Mesothelial cell of epicardium (in vitro differentiated cells): ENCODE measurements at places on chromosomes 16 and 17. TPM values are rescaled to one million over a fixed set of nuclear protein-coding genes. Genes with fewer than 3 reads are reported as not detected.

DNA sequence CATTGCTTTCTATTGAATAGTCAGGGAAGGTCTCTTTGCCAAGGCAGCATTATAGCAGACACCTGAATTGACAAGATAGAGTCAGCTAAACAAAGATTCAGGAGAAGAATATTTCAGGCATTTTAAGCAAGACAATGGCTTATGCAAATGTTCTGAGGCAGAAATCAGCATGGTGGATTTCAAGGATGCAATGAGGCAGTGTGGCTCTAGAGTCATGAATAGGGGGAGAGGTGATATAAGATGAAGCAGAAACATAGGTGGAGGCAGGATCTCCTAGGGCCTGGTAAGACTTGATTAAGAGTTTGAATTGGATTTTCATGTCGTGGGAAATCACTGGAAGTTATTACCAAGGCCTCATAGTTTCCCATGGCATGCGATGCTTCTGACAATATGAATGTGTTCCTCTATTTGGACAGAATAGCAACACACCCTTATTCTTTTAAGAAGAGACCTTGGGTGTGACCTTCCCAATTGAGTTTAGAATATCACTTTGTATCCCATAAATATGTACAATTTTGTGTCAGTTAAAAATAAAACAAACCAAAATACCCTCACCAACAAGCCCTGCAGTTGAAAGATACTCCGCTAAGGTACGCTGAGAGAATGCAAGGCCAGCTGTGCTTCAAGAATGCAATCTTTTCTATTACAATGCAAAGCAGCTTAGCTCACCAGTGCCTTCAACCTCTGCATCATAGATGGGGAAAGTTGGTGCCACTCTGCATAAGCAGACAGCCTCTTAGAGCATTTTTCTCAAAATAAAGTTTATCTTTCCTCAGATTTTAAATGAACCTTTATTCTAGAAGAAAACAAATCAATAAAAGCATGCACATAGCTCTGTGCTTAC, 139.6 kb upstream of the SALL1 start:
- H3K36me3 ChIP-seq: no peaks in the 10 kb centered on the region
- no peak overlapping the region for H3K4me3 ChIP-seq
- no peak overlapping the region for H3K27ac ChIP-seq
- no peaks in the 10 kb centered on the region for H3K4me1 ChIP-seq
- peaks cover 3% of the 10 kb centered on the region for H3K27me3 ChIP-seq

DNA sequence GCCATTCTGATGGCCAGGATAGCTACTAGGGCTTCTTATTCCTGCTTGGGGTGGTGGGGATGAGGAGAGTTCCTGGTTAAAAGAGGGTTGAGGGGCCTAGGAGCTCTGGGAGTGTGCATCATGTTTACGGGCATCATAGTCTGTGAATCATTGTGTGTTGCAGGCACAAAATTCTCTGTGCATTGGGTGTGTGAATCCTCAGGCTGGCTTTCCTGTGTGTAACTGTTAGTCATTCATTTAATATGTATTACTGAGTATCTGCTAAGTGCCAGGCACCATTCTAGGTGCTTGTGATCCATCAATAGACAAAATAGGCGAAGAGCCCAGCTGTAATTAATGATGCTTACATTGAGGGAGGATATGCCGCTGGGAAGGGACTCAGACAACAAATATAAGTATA, 5.8 kb downstream of the PPY start:
- no peak for DNase-seq
- peaks cover 31% of the 10 kb centered on the region for H3K27me3 ChIP-seq
- H3K4me1 ChIP-seq: peaks cover 3% of the 10 kb centered on the region
- no peak overlapping the region for H3K4me3 ChIP-seq

DNA sequence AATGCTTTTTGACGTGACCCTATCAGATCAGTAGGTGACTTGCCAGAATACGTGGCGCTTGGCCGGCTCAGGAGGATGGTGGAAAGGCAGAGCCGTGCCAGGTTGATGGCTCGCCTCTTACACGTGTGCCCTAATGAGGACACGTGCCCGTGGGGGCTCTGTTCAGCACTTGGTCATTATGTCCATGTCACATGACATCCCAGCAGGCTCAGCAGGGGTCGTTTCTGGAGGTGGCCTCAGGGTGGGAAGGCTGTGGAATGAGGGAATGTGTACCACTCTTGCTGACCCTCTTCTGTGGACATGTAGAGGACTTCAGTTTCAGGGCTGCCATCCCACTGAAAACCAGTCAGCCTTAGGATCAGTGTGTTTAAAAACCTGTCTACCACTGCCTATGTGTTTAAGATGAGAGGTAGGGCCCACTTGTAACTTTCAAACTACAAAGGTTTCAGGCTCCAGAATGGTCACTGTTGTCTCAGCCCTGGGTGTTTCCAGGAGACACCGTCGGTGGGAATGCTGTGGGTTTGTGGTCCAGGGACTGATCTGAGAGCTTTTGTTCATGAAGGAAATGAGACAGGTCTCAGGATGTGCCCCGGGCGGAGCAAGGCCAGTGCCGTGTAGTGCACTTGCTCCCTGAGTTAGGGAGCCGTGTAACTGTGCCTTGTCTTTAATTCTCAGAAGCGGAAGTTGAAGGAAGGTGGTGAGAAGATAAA, 12.1 kb downstream of the UBN1 start:
- no peaks in the 10 kb centered on the region for H3K4me1 ChIP-seq
- H3K4me3 ChIP-seq: no peak overlapping the region
- DNase-seq: no peak
- no peaks in the 10 kb centered on the region for H3K27me3 ChIP-seq
- no peak overlapping the region for H3K27ac ChIP-seq

DNA sequence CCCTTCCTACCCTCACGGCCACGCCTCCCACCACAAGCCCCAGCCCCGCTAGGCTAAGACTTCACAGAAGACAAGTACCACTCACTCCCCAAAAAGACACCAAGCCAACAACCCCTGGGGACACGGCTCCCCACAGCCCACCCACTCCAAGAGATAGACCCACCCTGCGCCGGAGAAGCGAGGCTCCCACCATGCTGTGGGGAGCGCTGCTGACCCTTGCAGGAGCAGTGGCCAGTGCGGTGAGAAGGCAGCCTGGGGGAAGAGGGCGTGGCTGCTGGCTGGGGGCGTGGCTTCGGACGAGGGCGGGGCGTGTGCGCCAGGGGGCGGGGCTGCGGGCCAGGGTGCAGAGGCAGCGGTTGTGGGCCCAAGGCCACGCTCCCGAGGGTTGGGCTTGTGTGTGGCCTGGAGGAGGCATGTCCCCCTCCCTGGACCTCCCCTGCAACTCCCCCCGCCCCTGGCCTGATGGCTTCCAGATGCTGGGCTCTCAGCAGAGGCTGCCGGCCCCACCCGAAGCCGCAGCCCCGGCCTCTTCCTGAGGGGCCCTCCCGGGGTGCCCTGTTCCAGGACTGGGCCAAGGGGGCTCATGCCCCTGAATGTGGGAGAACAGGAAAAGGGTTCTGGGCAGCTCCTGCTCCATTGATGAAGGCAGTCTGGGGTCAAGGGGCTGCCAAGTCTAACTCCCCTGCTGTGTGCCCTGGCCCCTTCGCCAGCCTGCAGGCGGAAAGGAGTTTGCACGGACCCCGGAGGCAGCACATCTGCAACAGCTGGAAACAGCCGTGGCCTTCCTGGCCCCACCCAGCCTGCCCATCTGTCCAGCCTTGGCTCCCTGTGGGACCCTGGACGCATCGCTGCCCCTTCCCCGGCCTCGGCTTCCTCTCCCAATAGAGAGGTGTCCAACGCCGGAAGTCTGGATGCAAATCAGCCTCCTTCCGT, 9.1 kb downstream of the TFAP4 start:
- peak overlapping the region; percentile 28 for H3K4me3 ChIP-seq
- peak overlapping the region; percentile 81 for H3K27ac ChIP-seq
- peaks cover 12% of the 10 kb centered on the region for H3K4me1 ChIP-seq
- DNase-seq: peak; percentile 71
- H3K27me3 ChIP-seq: no peaks in the 10 kb centered on the region

DNA sequence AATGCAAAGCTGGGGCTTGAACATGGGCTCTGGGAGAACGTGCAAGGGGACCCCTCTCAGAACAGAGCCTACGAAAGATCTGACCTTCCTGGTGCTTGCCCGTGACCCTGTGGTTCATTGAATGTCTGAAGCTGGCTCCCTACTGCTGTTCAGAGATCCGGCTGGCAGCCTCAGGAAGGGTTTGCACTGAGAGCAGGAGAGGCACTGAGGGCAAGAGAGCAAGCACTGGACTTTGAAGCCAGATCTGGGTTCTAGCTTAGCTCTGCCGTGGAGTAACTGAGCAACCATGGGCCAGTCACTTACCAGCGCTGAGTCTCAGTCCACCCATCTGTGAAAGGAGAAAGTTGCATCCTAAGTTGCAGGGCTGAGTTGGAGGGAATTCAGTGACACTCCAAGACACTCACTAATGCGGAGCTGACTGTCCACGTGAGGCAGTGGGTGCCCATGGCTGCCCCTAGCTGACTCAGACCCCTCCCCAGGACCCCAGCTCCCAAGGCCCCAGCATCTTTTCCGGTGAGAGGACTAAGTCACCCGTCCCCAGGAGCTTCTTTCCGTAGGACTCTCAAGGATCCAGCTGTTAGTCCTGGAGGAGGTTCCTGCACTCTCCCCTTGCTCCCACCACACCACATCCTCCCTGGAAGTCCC, 41.3 kb downstream of the BEAN1 start:
- peaks cover 1% of the 10 kb centered on the region for H3K36me3 ChIP-seq
- no peaks in the 10 kb centered on the region for H3K4me1 ChIP-seq
- H3K27ac ChIP-seq: no peak overlapping the region
- H3K27me3 ChIP-seq: peaks cover 25% of the 10 kb centered on the region
- H3K4me3 ChIP-seq: no peak overlapping the region

Gene CLEC18C
- total RNA-seq: 0.16 TPM in 1 of 3 replicates, not detected in the others

- DNase-seq: no peak
- peaks cover 3% of the 10 kb centered on the region for H3K4me1 ChIP-seq
- H3K36me3 ChIP-seq: no peaks in the 10 kb centered on the region
- H3K4me3 ChIP-seq: no peak overlapping the region
These were observed 39.6 kb upstream of the MEOX1 start for GRCh38 chr17:43701318-43701743.

DNA sequence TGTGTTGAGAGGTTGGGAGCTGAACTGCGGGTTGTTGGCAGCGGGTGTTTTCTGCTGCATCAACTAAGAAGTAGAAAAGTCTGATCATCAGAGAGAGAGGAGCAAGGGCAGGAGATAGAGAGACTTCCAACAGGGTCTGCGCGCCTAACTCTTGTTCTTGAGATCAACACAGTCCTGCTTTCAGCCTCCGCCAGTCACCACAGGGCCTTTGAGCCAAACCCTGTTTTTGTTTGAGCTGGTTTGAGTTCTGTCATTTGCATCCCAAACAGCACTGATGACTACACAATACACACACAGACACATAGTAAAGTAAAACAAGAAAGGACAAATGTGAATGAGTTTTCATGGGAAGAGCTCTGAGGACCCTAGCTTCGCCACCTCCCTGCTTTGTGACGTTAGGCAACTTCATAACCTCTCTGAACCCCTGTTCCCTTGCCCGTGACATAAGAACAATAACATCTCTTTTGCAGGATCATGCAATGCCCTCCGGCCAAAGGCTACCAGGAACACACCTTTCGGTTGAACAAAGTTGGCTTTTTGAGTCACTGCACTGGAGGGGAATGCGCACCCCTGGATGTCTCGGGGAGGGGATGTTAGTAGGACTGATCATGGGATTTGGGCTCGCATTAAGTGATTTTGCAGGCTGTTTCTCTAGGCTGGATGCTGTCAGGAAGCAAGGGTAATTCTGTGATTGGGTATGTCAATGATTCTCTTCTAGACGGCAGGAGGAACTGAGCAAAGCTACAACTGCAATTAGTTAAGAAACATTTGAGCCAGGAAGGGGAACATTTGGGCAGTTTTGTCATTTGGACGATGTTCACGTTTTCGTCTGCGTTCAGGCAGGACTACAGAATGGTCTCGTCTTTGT, 92.3 kb downstream of the C16orf78 start:
- H3K27me3 ChIP-seq: peaks cover 57% of the 10 kb centered on the region
- no peak for DNase-seq
- peaks cover 5% of the 10 kb centered on the region for H3K4me1 ChIP-seq
- no peak overlapping the region for H3K4me3 ChIP-seq
- H3K36me3 ChIP-seq: no peaks in the 10 kb centered on the region

GRCh38 chr17:29383686-29384085, 6.5 kb upstream of the TAOK1 start:
- H3K4me1 ChIP-seq: peaks cover 7% of the 10 kb centered on the region
- DNase-seq: no peak
- H3K36me3 ChIP-seq: no peaks in the 10 kb centered on the region
- no peak overlapping the region for H3K27ac ChIP-seq
- no peak overlapping the region for H3K4me3 ChIP-seq

DNA sequence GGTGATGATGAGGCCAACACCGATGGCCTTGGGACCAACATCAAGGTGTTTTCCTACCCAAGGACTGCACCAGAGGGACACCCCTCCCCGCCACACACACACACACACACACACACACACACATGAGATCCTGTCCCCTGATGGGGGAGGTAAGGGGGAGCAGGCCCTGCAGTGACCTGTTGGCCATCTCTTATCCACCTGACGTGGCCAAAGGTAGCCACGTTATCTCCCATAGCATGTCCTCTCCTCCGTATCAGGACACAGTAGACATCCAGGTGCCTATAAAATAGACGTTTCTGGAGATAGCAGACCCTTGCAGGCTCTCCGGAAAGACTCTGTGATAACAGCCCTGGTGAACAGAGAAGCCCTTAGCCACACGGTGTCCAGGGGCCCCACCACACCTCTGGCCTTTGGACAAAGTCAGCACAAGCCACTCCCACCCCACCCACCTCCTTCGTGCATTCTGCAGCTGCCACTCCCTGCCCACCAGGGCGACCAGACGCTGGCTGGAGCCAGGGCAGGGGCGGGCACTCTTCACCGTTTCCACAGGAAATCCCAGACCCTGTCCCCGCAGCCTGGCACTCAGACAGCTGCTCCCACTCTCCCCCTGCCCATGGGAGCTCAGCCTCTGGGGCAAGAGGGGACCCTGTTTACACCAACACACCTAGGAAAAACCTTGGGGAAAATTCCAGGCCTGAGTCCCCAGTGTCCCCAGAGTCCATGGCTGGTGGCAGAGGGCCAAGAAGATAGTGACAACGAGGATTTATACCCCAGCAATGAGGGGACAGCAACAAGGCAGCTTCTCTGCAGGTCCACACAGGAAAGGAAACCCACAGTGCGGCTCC, 15.4 kb upstream of the ENPP7 start:
- H3K4me1 ChIP-seq: peaks cover 3% of the 10 kb centered on the region
- H3K27me3 ChIP-seq: peaks cover 34% of the 10 kb centered on the region
- no peak overlapping the region for H3K4me3 ChIP-seq
- no peaks in the 10 kb centered on the region for H3K36me3 ChIP-seq
- no peak overlapping the region for H3K27ac ChIP-seq

- no peaks in the 10 kb centered on the region for H3K27me3 ChIP-seq
- H3K4me3 ChIP-seq: no peak overlapping the region
- no peak for DNase-seq
These were observed 137.2 kb downstream of the SNX11 start for GRCh38 chr17:48244814-48245213.

DNA sequence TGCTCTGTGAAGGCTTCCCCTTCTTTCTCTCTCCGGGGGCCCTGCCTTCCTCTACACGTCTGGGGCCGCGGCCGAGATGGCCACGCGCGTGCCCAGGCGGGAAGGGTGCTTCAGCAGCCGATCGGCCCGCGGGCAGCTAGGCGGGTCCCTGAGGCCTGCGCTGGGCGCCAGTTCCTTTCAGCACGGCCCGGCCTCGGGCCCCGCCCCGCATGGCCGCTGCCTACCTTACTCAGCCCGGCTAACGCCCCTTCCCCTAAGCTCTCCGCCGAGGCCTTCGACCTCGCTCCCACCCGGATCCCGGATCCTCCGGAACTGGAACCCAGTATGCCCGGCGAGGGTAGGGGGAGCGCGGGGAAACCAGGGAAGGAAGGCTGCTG, 335 bp downstream of the TMEM11 start:
- H3K27ac ChIP-seq: peak overlapping the region; percentile 98
- no peaks in the 10 kb centered on the region for H3K27me3 ChIP-seq
- peaks cover 35% of the 10 kb centered on the region for H3K4me1 ChIP-seq
- H3K36me3 ChIP-seq: peaks cover under 1% of the 10 kb centered on the region
- DNase-seq: no peak
